ENCODE measurements at places on chromosomes 12 and 14.

GRCh38 chr12:114671443-114672411 is 12.2 kb downstream of the TBX3 start:
- peak; percentile 39 for DNase-seq

- DNase-seq = no peak
Measured at GRCh38 chr12:10069099-10069498, 29.7 kb downstream of the CLEC1A start.

DNA sequence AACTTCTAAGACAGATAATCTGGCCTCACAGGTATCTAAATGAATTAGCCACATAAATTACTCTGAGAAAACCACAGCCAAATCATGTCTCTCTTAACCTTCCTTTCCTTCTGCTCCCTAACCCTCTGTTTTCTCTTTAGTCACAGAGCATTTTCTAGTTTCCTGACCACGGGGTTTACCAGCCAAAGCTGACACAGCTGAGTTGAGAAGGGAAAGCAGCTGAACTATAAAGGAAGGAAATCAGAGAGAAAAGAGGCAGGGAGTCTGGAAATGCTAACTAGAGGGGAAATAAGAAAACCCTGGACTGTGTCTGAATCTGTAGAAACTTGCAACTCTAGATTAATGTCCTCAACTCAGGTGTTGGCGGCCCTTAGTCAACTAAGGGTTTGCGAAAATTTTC is 24.4 kb downstream of the ANKS1B start:
- peak; percentile 31 for DNase-seq

DNA sequence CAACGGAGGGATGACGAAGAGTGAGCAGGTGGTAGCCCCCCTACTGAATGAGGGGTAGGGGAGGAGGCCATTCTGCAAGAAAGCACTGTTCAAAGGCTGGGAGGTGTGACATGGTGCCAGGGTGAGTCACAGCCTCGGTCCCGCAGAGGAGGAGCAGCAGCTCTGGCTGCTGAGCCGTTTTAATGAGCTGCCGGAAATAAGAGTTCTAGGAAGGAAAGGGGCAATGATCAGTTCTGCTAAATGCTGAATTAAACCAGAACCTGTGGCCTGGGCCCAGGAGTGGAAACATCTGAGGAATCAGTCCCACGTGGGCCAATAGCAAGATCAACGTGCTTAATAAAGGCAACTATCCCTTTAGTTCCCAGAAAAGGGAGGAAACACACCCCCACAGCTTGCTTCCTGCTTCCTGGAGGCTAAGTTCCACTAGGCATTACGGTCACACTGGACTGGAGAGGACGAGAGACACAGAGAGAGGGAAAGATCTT is 3.6 kb downstream of the ABCD4 start:
- DNase-seq = no peak

- DNase-seq = no peak
Measured at GRCh38 chr14:93832081-93832480, 43.8 kb upstream of the PRIMA1 start.

GRCh38 chr14:94833633-94834032 is 63.7 kb upstream of the GSC start:
- no peak for DNase-seq

GRCh38 chr12:85664429-85664828 is 171.8 kb downstream of the RASSF9 start:
- no peak for DNase-seq

GRCh38 chr12:78683031-78683430 is 181.5 kb upstream of the SYT1 start:
- no peak for DNase-seq

DNA sequence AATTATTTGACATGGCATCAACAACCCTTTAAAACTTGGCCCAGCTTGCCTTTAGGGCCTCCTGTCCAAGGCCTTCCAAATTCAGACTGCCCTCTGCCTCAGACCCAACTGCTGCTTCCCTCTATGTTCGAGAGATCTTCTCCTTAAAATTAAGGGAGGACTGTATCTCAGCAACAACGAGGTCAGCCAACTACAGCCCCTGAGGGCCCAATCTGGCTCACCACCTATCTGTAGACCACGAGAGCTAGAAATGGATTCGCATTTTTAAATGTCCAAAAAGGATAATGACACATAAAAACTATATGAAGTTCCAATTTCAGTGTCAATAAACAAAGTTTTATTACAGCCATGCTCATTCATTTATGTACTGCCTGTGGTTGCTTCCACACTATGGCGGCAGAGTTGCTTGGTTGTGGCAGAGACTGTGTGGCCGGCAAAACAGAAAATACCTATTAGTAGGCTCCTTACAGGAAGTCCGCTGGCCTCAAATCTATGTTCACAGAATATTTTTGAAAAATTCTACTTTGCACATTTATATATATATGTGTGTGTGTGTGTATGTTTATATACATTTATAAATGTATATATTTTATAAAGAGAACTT is 1026.9 kb downstream of the BCL11B start:
- DNase-seq = no peak

DNA sequence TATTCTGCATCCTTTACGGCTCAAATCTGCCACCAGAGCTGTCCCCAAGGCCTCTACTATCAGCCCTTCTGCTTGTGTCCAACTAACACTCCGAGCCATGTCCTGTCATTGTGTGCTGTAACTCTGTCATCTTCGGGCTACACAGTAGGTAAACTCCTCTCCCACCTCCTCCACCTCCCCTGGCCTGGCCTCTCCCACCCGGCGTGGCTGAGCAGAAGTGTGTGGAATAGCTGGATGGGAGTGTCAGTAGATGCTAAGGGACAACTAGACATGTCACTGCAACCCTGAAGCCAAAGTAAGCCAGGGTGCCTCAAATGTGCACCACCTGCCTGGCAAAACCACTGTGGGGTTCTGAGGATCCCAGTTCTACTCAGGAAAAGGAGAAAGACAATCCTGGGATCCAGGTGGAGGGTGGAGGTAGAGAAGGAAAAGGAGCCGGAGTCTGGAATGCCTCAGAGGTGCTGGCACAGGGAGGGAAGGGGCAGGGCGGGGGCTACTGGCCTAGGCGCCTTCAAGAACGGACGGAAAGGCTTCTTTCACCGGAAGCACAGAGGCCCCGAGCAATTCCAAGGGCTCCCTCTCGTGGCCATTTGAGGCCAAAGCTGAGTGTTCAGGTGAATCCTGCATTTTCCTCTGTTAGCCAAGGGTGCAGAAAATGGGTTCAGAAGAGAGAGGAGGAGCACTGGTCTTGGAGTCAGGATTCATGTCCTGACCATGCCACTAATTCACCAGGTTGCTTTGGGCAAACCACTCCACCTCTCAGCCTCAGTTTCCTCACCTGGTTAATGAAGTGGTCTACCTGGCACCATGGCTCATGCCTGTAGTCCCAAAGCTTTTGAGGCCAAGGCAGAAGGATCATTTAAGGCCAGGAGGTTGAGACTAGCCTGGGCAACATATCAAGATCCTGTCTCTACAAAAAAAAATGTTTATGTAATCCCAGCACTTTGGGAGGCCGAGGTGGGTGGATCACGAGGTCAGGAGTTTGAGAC is 20.5 kb upstream of the FAM181A start:
- DNase-seq = peak; percentile 41

DNA sequence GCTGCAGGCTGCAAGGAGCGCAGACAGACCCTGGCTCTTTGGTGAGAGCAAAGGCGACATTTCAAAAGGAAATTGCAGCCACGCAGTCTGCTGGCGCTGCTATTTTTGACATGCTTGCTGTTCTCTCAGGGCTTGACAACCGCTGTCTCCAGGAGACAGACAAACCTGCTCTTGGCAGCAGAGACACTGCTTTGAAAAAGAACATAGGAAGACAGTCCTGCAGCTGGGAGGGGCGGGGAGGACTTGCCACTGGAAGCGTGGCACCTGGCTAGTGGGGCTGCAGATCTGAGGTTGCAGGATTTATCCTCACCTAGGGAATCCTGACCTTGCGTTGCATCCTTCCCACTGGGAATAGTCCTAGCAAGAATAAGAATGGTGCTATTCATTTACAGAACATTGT is 91.8 kb upstream of the KCNA1 start:
- peak; percentile 35 for DNase-seq

GRCh38 chr14:29558516-29558915 is 369.1 kb downstream of the PRKD1 start:
- no peak for DNase-seq

DNA sequence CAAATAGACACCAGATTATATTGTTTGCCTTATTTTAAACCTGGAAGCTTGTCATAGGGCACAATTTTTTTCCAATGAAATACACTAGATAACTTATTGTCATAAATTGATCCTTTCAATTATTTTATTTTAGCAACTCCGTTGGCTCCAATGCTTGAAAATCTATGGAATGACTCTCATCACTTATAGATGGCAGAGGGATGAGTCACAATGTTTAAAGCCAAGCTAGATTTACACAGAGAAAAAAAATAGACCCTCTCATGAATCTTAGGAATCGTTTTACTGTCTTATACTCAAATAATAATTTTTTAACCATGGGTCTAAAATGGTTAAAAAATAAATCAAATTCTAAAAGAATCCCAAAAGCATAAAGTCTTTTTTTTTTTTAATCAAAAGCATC is 1276.6 kb upstream of the FLRT2 start:
- DNase-seq = no peak

DNA sequence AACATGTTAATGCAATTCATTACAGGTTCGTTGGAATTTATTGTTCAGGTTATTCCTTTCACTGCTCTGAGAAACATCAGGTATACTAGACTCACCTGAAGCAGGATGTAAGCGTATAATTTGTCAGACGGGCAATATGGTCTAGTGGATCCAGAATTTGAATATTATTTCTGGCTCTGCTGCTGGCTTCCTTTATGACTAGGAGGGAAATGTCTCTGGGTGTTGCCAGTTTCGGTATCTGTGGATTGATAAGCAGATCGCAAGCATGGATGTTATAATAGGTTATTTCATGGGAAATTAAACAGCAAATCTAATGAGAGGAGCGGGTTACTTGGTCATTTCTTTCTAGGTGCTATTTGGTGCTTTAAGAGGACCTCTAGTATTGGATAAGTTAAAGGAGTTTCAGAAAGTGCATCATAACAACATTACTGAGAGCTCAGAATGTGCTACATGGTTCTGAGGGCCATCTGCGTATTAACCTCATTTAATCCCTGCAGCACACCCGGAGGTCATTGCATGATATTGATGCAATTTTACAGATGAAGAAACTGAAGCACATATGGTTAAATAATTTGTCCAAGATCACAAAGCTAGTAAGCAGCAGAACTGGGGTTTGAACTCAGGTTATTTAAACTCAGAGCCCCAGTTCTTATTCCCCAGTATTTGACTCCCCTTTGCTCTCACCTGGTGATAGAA is 47.3 kb upstream of the BCAT1 start:
- no peak for DNase-seq

GRCh38 chr12:58288190-58288589 is 346.8 kb downstream of the ATP23 start:
- peak; percentile 55 for DNase-seq

DNA sequence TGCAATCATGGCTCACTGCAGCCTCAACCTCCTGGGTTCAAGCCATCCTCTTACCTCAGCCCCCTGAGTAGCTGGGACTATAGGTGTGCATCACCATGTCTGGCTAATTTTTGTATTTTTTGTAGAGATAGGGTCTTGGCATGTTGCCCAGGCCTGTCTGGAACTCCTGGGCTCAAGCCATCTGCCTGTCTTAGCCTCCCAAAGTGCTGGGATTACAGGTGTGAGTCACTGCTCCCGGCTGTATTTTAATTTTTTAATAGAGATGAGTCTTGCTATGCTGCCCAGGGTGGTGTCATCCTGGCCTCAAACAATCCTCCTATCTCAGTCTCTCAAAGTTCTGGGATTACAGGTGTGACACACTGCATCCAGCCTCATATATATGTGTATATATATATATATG is 31.7 kb upstream of the GPRC5A start:
- no peak for DNase-seq

GRCh38 chr14:56284641-56285040 is 166.4 kb downstream of the PELI2 start:
- DNase-seq = no peak

GRCh38 chr12:88192426-88192825 is 50.3 kb downstream of the TMTC3 start:
- DNase-seq = no peak

GRCh38 chr12:111409780-111410430 is 4.2 kb downstream of the SH2B3 start:
- peak; percentile 68 for DNase-seq

GRCh38 chr12:52525661-52526499 is 5.7 kb upstream of the KRT5 start:
- peak; percentile 8 for DNase-seq

DNA sequence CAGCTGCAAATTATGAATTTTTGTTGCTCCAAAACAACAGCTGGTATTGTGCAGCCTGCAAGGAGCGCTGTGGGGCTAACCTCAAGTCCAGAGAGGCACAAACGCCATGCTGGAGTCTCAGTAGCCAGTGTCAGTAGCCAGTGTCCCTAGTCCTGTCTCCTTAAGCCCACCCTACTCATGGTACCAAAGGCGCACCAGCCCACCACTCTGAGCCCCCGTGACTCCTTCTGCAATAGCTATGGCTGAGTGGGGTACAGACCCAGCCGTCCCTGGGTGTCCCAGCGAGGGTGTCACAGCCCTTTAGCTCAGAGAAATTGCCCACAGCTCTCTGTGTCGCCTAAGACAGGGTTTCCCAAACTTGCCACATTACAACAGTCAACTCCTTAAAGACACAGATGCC is 65.2 kb downstream of the ARL6IP4 start:
- no peak for DNase-seq

DNA sequence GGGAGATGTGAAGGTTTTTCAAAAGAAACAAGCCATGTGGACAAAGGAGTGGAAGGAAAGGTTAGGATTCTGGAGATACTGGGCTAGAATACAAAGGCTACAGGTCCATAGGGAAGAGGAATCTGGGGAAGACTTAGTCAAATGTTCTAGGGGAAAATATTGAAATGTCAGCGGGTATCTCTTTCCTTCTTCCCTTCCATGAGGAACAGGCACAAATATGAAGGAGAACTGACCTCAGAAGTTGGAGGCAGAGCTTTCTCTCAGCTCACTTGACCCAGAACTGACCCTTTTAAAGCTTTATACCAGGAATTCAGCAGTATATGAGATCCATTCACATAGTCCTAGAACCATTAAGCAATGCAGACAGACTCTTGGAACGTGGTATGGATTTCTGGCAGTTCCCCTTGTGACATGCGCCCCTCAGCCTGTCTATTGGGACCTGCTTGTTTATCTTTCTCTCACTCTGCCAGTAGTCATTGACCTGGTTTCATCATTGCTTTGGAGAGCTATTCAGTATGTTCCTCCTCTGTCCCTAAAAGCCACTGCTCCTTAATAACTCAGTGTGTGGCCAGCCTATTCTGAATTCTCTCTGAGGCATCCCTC is 43.0 kb upstream of the GSG1 start:
- DNase-seq = no peak
